ENCODE measurements at places on chromosomes 11 and 22.

- DNase-seq: no peak
These were observed 31.6 kb upstream of the SNX19 start for GRCh38 chr11:130947889-130948288.

- DNase-seq: no peak
These were observed 218.3 kb upstream of the CTSC start for GRCh38 chr11:88555829-88556202.

DNA sequence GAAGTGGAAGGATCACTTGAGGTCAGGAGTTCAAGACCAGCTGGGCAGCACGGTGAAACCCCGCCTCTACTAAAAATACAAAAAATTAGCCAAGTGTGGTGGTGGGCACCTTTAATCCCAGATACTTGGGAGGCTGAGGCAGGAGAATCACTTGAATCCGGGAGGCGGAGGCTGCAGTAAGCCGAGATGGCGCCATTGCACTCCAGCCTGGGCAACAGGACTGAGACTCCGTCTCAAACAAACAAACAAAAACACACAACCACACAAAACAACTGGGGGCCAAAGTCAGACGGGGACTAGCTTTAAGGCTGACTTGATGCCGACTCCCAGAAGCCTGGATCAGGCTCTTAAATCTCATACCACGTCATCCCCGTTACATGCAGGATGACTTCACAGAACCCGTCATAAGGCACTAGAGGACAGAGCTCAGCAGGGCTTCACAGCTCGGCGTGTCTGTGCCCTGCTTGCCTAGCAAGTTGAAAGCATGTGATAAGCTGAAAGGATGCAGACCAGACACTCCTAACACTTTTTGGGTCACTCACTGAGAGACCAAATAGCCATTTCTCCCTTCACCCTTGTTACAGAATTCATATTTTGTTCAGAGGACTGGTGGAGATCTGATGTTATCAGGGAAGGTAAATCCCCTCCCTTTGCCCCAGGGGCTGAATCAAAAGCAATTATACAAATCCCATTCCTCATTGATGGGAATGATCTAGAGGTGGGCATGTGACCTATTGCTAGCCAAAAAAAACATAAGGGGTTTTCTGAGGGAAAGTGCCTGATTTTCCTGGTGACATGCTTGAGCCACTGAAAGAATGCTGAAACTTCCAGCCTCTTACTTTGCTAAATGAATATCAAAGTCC, 65.4 kb downstream of the GAB2 start:
- DNase-seq: no peak

GRCh38 chr11:117874253-117874909, 2.1 kb downstream of the FXYD6 start:
- no peak for DNase-seq

DNA sequence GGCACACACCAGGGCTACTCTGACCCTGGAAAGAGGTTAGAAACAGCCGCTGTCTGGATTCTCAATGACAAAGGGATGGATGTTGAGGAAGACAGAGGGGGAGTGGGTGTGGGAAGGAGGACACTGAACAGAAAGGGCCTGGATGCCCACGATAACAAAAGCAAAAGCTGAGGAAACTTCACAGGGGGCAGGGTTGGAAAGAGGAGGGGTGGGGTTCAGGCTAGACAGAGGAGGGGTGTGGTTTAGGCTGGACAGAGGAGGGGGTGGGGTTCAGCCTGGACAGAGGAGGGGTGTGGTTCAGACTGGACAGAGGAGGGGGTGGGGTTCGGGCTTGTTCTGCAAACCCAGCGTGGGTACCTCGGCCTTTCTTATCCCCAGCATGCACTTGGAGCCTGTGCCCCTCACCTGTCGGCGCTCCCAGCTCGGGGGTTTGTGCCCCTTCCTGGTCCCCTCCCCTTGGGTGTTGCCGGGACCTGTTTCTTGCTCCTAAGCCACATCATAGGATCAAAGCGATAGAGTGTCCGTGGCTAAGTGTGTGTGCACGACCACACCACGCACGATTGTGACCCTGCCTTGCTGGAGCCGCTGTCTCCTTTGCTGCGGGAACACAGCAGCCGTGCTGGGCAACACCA, 75.6 kb downstream of the BRD1 start:
- no peak for DNase-seq

DNA sequence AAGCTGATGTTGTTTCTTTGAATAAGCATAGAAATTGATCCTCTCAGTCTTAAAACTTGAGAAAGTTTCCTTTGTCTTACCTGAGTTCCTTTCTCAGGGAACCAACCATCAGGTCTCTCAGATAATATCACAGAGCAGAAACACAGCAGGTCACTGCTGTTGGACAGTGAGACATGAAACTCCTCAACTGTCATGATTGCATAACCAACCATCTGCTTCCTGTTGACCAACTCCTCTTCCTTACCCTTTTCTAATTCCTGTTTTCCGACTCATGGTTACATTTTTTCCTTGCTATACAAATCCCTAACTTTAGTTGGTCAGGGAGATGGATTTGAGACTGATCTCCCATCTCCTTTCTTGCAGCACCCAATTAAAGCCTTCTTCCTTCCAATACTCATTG, 845.3 kb downstream of the FAM181B start:
- DNase-seq: no peak

DNA sequence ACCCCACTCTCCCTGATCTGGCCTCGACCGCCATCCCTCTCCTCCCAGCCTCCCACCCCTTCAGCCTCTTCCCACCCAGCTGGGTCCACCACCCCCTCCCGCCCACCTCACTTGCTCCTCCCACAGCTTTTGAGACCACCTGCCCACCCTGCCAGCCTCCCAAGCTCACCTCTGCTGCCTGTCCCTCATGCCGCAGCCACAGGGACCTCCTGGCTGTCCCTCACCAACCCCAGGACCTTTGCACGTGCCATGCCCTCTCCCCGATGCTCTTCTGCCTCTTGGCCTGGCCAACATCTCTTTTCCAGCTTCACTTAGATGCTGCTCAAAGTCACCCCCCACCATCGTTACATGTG, 6.5 kb downstream of the PNPLA5 start:
- no peak for DNase-seq

GRCh38 chr22:31350410-31350863, 4.3 kb upstream of the PATZ1 start:
- DNase-seq: no peak

- no peak for DNase-seq
These were observed 14.9 kb upstream of the MUC2 start for GRCh38 chr11:1059759-1060158.

DNA sequence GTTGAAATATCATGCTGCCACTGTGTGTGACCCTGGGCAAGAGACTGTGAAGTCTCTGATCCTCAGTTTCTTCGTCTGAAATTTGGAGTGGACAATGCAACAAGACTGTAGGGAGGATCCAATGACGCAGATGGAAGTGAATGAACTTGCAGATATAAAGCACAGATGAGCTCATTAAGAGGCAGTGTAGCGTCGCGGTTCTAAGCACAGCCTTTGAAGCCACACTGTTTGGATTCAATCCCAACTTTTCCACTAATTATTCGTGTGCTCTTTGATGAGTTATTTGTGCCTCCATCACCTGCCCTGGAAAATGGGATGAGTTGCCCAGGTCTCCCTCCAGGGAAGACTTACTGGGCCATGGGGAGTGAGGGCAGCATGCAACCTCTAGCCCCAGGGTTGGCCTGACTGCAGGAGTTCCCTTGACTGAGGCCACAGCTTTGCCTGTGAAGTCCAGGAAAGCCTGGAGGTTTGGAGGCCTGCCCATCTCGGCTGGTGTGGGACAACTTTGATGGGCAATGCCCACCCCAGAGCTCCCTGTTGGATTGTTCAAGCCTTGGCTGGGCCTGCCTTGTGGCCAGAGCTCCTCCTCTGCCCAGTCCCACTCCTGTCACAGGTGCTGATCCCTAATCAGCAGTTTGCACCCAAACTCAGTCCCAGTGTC, 266.0 kb upstream of the B3GAT1 start:
- DNase-seq: no peak

- DNase-seq: no peak
These were observed 404.9 kb downstream of the TENM4 start for GRCh38 chr11:79035881-79036280.

DNA sequence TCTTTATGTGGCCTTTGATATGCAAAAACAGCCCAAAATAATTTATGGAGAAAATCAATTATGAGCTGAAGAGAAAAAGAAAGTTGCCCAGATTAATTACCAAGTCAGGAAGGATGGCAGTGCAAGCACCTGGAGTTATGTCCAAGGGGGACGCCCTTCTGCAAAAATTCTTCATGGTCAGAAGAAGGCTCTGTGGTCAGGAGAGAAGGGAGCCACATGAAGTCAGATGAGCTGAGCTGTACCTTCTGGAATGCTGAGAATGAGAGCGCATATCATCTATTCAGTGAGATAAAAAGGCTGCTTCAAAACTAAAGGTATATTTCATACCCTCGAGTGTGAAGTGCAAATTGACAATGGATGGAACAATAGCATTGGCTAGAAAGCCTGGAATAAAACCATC, 607.4 kb downstream of the NTM start:
- DNase-seq: no peak

DNA sequence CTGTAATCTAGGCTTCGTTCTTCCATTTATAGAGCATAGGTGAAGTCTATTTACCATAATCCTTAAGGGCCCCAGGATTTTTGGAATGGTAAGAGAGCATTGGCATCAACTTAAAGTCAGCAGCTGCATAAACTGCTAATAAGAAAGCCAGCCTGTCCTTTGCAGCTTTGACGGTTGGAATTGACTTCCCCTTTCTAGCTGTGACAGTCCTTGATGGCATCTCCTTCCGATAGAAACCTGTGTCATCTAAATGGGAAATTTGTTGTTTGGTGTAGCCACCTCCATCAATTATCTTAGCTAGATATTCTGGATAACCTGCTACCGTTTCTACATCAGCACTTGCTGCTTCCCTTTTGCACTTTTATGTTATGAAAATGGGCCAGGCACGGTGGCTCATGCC, 58.0 kb upstream of the GLYATL1B start:
- no peak for DNase-seq

GRCh38 chr11:62137881-62138629, 14.2 kb downstream of the INCENP start:
- DNase-seq: no peak

DNA sequence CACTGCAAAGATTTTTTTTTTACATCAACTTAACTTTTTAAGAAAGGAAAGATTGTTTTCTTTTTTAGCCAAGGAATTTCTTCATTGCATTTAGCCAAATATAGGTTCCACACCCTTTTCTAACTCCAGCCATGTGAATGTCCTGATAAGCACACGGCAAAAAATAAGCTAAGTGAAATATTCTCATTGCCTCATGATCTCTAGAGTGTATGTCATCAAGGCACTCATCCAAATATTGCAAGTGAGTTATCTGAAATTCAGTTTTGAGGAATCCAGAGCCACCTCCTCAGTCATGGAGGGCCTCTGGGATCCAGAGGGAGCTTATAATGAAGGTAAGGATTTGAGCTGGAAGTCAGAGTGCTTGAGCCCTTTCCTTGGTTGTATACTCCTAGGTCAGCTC, 80.0 kb downstream of the BLID start:
- DNase-seq: no peak

DNA sequence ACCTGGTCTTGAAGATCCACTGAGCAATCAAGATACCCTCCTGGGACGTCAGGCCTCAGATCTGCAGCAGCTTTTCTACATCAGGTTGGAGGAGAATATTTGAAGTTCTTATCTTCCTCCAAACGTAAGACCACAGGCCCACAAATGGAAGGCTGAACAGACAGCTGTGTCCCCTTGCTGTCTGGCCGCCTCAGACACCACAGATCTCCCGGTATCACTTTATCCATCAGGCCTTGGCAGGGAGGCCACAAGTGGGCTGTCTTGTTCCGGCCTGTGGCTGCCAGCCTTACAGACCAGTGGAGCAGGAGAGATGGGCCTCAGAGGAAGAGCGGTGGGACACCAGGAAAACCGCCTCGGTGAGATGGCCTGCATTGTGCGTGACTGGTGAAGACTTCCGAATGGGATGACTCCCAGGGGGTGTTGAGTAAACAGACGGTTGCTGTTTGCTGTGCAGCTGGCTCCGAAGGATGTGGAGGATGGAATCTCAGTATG, 15.9 kb downstream of the UBASH3B start:
- DNase-seq: no peak

DNA sequence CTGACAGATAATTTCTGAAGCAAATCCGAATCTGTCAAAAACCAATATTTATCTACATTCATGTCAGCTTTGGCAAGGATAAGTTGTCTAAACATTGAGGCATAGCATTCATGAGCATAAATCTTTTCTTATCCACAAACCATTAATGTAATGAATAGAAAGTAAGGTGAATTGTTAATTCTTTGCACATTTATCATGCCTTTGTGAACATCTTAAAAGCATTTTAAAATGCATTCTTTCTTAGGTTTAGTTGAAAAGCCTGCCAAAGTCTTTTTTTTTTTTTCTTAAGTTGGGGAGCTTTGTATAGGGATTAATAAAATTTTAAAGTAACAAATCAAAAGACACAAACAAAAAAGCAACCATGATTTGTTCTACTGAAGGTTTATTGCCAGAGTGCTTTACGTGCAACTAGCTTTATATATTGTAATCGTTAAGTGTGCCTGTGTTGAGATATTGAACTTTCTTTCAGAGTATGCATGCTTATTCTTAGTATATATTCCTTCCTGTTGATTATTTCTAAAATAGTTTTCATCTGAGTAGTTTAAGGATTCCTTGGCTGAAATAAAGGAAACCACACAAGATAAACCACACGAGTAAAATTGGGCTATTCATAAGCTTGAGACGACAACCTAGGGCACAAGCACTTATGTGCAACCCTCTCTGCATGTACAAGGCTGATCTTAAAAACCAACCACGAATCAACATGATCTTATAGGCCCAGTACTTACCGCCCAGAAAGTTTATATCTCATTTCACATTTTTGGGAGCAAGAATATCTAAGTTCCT, 1110.9 kb upstream of the CNTN5 start:
- no peak for DNase-seq

All from T-cell (primary cell).